ENCODE measurements at places on chromosomes 4 and X.

GRCh38 chr4:48305508-48305907 lies 35.8 kb upstream of the SLAIN2 start:
- DNase-seq = no peak

DNA sequence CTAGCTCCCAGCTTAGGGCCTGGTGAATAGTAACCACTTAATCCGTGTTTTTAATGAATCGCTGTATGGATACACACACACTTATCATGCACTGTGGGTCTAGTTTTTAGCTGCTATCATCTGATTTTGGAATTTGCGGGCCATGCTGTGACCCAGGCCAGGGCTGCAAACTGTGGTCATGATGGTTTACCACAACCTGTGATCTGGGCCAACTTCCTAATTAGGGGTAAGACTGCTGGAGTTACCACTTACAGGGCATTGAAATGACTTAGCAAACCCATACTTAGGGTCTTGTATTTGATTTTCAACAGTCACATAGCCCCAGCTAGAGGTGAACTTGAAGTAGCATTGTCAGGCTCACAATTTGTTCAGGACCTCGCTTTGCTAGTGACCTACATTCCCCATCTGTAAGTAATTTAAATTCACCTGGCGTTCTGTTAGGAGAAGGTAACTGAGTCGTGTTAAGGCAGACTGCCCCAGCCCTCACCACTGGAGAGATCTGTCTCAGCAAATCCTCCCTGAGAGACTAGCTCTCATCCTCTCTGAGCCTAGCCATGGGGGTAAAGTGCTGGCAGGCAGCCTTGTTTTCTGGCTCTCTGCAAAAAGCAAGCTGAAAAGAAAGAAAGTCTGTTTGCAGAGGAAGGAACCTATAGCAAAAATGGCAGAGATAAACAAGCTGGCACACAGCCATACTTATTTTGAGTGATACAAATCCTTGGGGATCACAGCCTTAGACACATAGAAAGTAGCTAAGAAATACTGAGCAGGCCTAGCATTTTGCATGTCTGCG lies 33.8 kb upstream of the EGFL6 start:
- no peak for DNase-seq

- DNase-seq = no peak
Observed at GRCh38 chr4:159178979-159179969, 76.4 kb downstream of the RAPGEF2 start.

DNA sequence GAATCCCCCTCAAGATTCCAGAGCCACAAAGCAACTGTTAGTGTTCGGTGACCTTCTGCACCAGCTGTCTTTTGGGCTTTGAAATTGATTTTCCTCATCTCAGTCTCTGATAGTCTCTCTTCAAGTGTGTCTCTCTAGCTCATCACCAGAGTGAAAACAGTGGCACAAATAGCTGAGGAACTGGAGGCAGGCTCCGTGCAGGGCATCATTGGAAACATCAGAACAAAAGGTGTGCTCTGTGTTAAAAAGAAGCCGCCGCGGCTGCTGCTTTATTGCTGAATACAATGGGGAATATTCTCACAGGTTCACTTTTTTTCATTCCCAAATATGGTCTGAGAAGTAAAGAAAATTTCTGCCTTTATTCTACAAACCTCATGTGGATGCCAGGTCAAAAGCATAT lies 297.5 kb downstream of the DCTD start:
- DNase-seq = no peak

- DNase-seq = no peak
Observed at GRCh38 chr4:55947254-55947882, 1.4 kb upstream of the CEP135 start.

- no peak for DNase-seq
Observed at GRCh38 chrX:129791961-129792570, 12.3 kb downstream of the SASH3 start.

- DNase-seq = no peak
Observed at GRCh38 chr4:150305995-150306394, 227.8 kb downstream of the DCLK2 start.
